ENCODE measurements at places on chromosomes 11 and 22.

DNA sequence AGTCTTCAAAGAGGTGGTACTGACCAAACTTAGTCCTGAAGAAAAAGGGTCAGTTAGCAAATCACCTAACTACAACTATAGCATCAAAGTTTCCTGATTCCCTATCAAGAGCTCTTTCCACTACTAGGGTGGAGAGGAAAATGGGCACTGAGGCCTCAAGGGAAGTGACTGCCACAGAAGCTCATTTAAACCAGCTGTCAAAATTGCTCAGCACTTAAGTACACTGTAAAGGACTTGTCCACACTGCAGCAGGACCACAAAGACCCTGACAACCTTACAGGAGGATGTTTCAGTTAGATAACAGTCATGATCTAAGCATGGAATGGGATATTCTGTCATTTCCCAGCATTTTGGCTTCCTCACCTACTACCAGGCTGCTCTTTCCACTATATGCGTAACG is 33.0 kb downstream of the FAM168A start:
- DNase-seq, result no peak

GRCh38 chr11:11155962-11156815 is 196.9 kb downstream of the CSNK2A3 start:
- peak; percentile 18 for DNase-seq

- no peak for DNase-seq
Observed at GRCh38 chr11:75603791-75604736, 42.0 kb downstream of the SERPINH1 start.

DNA sequence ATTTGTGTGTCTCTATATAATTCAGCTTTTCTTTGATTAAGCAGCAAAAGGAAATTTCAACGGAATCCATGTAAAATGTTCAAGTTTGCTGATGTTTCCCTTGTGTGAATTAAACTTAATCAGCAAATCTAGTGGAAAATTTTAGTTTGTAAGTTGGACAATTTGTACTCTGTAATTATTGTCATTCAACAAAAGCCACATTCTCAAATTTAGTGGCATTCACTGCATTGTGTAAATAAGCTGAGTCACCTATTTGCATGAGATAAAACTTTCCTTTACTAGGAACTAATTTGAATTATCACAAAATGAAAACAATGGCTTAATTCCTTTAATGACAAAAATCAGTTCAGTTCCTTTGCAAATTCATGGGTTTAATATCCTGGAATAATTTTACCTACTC is 784.2 kb upstream of the CCDC179 start:
- no peak for DNase-seq

GRCh38 chr11:15006139-15006759 is 34.1 kb upstream of the CALCA start:
- DNase-seq, result no peak

- no peak for DNase-seq
Observed at GRCh38 chr11:16297332-16297731, 59.0 kb downstream of the SOX6 start.

- DNase-seq, result no peak
Observed at GRCh38 chr11:95501761-95502266, 270.8 kb upstream of the SESN3 start.

- DNase-seq, result no peak
Observed at GRCh38 chr11:88384004-88384668, 46.6 kb upstream of the CTSC start.

GRCh38 chr22:29071261-29072045 is 1.4 kb upstream of the KREMEN1 start:
- DNase-seq, result no peak

DNA sequence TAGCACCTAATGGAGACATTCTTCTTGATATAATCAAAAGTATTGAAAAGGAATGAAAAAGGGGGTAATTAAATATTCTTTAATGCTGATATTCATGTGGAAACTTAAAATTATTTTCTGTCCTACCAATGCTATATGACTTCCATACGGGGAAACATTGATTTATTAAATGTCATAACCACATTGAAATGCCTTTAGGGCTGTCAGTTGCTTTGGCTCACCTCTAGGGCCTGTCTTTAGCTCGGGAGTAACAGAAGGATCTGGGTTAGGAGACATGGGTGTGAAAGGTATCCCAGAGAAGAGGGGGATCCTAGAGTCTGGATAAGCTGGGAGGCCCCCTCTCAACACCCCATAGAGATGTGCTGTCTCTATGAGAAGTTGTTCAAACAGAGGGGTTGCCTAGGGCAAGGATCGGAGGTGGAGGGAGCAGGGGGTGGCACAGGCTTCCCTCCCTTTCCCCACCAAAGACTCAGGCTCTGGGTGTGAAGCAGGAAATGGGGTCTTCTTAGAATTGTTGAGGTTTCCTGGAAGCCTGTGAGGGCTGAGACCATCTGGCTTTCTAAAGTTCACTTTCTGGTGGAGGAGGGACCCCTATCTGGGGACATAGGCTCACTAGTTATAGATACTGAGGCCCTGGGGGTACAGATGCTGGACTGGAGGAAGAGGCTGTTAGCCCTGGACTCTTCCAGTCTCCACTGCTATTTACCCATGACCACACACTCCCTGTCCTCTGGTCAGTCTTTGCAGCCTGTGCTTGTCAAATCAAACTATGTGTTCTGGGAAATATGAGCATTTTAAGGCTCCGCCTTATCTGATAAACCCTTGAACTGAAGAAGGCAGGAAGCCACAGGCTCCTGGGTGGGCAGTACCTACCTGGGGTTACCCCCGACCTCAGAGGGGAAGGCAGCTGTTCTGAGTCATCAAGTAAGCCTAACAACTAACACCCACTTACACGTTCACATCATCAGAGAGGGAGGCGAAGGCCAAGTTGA is 55.8 kb upstream of the RRAS2 start:
- DNase-seq, result peak; percentile 40

GRCh38 chr11:116986521-116987105 is 111.6 kb downstream of the SIK3 start:
- DNase-seq, result no peak

DNA sequence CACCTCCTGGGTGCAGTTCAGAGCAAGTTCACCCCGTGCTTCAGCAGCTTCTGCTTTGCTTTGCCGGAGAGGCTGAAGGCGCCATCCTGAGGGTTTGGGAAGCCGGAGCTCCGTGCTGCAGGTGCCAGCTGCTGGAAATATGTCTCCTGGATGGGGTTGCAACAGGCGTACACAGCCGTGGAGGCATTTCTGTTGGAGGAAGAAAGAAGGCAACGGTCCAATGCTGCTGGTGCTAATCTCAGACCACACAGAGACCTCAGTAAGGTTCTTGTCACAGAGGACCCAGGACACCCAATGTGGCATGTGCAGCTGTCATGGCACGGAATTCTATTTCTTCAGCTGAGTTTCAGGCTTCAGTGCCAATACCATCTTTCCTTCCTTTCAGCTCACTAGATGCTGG is 24.2 kb downstream of the ASPHD2 start:
- DNase-seq, result no peak

- DNase-seq, result no peak
Observed at GRCh38 chr11:106471276-106471675, 393.8 kb downstream of the AASDHPPT start.

- no peak for DNase-seq
Observed at GRCh38 chr11:131467645-131468394, 97.4 kb downstream of the NTM start.

DNA sequence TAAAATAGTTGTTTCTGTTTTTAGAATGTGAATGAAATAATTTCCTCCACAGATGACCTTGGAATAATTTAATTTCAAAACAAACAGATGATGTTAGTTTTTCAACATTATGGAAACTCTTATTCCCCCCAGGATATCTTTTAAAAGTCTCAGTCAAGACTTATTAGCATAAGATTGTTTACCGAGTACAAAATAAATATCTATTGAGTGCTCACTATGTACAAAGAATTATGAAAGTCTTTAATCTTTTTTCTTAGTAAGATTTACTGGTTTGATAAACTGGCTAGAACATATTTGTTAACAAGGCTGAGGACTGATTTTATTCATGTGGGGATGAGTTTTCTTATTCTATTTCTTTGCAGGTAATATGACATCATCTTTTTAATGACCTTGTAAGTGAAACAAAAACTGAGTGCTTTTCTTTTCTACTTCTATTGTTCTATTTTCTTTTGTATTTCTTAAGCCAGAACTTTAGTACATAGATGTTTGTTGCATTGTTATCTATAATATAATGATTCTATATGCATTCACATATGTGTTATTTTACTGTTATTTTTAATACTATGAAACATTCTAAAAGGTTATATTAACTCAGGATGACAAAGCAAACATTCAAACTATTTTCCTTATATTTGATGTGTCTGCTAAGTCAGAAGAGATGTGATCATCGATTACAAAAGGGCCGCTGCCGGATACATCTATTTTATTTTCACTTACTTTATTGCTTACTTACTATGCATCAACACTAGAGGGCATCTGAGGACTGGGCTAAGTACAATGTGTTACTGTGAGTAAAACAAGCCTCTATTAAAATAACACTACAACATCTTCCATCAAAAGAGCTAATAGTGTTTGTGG is 111.0 kb upstream of the ARHGAP42 start:
- DNase-seq, result no peak

- DNase-seq, result no peak
Observed at GRCh38 chr22:25160120-25160996, 39.3 kb upstream of the CRYBB3 start.

DNA sequence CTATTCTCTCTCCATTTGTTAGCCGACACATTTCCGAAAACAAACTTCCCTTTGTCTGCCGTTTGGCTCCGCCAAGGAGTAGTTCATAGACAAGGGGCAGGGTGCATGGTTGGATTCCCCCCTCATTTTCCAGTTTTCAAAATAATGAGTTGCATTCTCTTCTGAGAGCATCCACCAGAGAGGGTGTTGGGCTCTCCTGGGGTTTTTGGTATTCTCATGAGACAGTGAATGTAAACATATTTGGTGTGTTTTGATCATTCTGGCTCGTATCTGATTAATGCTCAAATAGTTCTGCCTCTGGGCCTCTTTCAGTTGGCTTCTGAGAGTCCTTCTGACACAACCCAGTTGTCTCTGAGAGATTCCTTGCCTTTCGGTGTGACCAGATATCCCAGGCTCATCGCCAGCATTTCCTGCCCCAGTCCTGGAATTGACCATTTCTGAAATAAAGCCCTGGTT is 21.7 kb downstream of the GRAMD4 start:
- no peak for DNase-seq

- no peak for DNase-seq
Observed at GRCh38 chr22:50027639-50028537, 15.3 kb upstream of the IL17REL start.

Data from stimulated activated CD8-positive, alpha-beta memory T cell treated with anti-CD3 and anti-CD28 coated beads, Interleukin-7, amount 100 ng/mL, for 24 hours (primary cell).